Tibial artery (tissue), 4 donors: ENCODE measurements at places on chromosomes 3 and 15.

- no peak for DNase-seq
Observed at GRCh38 chr15:49748791-49749190, 127.9 kb downstream of the DTWD1 start.

DNA sequence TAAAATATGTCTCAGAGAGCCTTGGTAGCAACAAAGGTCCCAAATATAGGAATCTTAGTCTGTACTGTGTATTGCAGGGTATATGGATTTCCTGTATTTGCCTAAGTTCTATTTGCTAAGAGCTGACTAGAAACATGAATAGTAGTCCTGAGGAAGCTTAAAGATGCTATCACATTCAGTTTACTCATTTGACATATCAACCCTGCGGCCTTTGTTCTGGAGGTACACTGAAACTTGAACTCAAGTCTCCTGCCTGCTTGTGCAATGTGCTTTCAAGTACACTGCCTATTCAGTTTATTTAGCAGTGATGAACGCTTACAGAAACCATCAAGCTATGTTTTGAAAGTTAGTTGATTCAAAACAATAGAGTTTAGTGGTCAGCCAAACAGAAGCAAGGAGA is 21.1 kb downstream of the IL1RAP start:
- DNase-seq = no peak

- DNase-seq = no peak
Observed at GRCh38 chr15:65404186-65404872, 18.4 kb downstream of the IGDCC4 start.

GRCh38 chr15:88269356-88270062 is 13.0 kb upstream of the NTRK3 start:
- DNase-seq = no peak

GRCh38 chr3:181730316-181730715 is 18.6 kb downstream of the SOX2 start:
- DNase-seq = no peak

- DNase-seq = no peak
Observed at GRCh38 chr15:98150536-98150935, 190.0 kb downstream of the ARRDC4 start.

GRCh38 chr15:64197425-64197824 is 34.6 kb upstream of the PPIB start:
- no peak for DNase-seq

GRCh38 chr3:186366206-186366605 is 4.2 kb upstream of the DGKG start:
- no peak for DNase-seq
